ENCODE measurements at places on chromosomes 1 and 21.

GRCh38 chr1:9183441-9183840 is 51.1 kb upstream of the H6PD start:
- no peak for DNase-seq

GRCh38 chr1:160710517-160711252 is 937 bp downstream of the CD48 start:
- no peak for DNase-seq

DNA sequence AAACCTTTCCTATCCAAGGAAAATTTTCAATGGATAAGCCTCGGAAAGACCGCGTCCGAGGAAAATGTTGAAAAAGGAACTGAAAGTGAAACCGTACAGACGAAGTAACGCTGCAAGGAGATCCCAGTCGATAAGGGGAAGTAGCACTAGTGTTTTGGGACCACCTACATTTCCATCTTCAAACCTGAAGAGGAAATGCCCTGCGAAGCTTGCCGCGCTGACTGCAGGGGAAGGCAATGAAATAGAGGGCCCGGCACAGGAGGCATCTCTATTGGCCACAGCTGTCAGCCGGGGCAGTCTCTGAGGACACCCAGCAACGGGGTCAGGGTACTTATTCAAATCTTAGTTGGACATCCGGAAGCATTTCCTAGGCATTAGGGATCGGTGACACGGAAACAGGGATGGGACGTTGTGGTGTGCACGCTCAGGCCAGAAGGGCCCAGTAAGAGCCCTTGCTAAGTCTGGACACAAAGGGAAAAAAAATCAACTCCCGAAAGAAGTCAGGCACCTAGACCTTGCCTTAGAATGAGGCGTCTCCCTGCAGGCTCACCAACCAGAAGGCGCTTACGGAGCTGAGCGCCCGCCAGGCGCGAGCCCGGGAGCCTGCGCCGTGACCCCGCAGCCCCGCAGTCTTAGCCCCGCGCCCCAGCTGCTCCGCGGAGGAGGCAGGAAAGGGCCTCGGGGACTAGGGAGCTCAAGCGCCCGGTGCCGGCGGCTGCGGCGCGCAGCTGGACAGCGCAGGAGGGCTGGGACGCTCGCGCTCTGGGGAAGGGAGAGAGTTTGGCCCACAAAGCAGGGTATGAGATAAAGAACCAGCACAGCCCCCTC is 655 bp downstream of the USF1 start:
- DNase-seq: peak; percentile 37

- DNase-seq: no peak
These were observed 66.1 kb downstream of the DMRTA2 start for GRCh38 chr1:50357186-50357585.

DNA sequence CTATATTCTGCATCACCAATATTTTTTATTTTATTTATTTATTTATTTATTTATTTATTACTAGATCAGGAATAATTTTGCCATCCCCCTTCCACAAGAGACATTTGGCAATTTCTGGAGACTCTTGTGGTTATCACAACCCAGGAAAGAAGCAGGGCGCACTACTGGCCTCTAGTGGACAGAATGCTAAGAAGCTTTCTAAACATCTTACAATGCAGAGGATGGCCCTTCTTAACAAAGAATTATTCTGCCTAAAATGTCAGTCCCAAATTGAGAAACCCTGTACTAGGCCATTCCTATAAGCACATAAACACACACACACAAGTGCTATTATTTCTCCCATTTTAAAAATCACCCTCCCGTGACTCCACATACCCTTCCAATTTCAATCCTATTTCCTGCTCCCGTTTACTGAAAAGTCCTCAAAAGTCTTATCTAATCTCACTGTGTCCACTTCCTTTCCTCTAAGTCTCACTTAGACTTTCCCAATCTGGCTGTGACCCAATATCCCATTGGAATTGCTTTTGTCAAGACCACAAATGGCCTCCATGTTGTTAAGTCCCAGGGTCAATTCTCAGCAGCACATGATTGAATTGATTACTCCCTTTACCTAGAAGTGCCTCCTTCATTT is 43.7 kb upstream of the RNF11 start:
- peak; percentile 63 for DNase-seq

- no peak for DNase-seq
These were observed 571.2 kb upstream of the USP24 start for GRCh38 chr1:55786396-55786795.

GRCh38 chr1:241823925-241824324 is 24.1 kb upstream of the EXO1 start:
- no peak for DNase-seq

- no peak for DNase-seq
These were observed 13.3 kb downstream of the PMF1 start for GRCh38 chr1:156226116-156226538.

GRCh38 chr1:76012341-76013205 is 62.0 kb upstream of the ST6GALNAC3 start:
- DNase-seq: no peak

- no peak for DNase-seq
These were observed 4.8 kb downstream of the ACP6 start for GRCh38 chr1:147665521-147665920.

DNA sequence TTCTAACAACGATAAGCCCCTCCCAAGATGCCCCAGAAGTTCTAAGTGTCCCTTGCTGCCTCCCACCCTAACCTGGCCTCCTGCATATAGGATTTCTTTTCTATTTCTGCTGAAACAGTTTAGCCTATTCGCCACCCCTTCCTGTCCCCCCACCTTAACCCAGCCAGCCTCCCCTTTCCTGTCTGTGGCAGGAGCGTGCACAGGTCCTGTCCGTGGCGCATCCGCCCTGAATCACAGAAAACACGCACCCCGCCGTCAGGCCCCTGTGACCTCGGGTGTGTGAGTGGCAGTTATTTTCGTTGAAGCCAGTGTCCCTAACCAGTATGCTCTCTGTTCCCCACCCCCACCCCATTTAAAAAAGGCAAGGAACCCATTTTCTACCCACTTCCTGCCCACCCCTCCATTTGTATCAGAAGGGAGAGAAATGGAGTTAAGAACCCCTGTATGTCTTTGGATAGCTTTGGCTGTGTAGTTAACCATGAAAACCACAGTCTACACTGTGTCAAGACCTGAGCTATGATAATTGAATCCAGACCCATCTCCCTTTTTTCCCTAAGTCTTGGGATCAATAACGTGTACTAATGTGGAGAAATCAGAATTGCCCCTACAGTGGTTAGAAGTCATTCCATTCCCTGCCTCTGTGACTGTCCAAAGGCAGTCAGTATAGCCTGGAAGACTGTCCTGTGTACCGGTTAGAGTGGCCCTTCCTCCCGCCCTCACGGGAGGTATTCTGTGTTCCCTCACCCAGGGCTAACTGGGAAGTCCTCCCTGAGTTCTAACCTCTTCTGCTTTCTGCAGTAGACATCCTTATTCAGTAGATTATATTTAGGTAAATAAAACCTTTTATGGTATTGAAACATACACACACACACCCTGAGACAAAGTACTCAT is 1.8 kb downstream of the PLEKHO1 start:
- no peak for DNase-seq

DNA sequence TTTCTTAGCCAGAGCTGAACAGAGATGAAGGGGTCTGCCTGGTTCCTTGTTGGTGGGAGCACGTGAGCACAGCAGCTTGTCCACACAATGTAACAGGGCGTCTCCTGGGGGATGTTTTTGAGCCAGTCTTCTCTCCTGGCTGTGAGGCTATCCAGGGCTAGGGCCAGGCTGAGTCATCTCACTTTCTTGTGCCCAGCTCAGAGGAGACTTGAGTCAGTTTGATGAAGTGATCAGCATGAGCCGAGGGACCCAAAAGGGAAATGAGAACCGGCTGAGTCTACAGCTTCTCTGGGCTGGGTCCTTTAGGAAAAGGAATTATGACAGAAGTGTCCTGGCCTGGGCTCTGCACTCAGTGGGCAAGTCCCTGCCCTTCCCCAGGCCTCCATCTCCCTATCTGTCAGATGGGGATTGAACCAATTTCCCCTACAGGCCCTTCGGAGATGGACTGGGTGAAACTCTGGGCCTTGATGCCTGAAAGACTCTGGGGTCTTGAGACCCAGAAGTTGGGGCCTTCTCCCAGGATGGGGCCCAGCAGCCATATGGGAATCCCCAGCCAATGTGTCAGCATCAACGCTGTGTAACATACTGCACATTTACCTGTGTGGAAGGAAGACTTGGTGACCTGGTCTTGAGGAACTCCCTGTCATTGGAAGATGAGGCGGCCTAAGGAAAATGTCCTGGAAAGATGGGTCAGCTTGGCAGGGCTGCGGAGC is 36.6 kb downstream of the DMRTB1 start:
- no peak for DNase-seq

GRCh38 chr1:16168622-16169360 is 12.9 kb upstream of the EPHA2 start:
- DNase-seq: no peak

- DNase-seq: no peak
These were observed 2.3 kb upstream of the NENF start for GRCh38 chr1:212430416-212430815.

DNA sequence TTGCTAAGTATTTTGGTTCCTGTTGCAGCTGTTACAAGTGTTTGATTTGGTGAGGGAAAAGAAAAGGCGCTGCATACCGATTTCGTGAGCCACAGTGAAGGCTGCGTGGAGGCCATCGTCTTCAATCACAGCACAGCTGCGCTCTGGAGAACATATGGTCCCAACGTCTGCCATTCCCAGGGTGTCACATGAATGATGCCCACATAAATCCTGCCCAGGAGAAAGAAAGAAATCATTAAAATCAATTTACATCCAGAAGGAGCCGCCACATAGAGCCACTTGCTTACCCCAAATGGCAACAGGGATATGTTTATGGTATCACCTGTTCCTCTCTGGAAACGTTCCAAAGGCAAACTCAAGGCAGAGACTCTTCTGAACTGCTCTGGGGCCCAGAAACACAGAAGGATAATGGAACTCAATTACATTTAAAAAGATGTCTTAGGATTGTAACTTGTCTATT is 12.2 kb downstream of the ADAMTS5 start:
- peak; percentile 98 for DNase-seq

- DNase-seq: peak; percentile 14
These were observed 27.4 kb upstream of the CTPS1 start for GRCh38 chr1:40951943-40952743.

Measured in NCI-H1694 (cell line).